Keratinocyte (primary cell): ENCODE measurements at places on chromosomes 12 and 14. TPM values are rescaled to one million over a fixed set of nuclear protein-coding genes. Genes with fewer than 3 reads are reported as not detected.

Gene CLEC4C
- polyA plus RNA-seq = not detected in 3 replicates

Gene IQSEC3
- not detected in 3 replicates for polyA plus RNA-seq

Gene RPL36AL
- polyA plus RNA-seq = 185 to 407 TPM (median 327 TPM) in 3 replicates

Gene PTPN21
- polyA plus RNA-seq = 5.5 to 7.5 TPM (median 7.4 TPM) in 3 replicates

Gene PPP1R1A
- not detected in 3 replicates for polyA plus RNA-seq

Gene C12orf50
- not detected in 3 replicates for polyA plus RNA-seq

Gene RD3L
- polyA plus RNA-seq = not detected in 3 replicates

Gene HOXC6
- polyA plus RNA-seq = 3.7 to 5.6 TPM (median 4.7 TPM) in 3 replicates

Gene ZFP36L1
- polyA plus RNA-seq = 66.9 to 142 TPM (median 85.2 TPM) in 3 replicates

Gene GLT8D2
- 1.1 to 1.4 TPM (median 1.2 TPM) in 3 replicates for polyA plus RNA-seq

Gene RNASE7
- polyA plus RNA-seq = 17.4 to 36.6 TPM (median 19.0 TPM) in 3 replicates

Gene GUCY2C
- 0.03 to 0.06 TPM (median 0.03 TPM) in 3 replicates for polyA plus RNA-seq

Gene SIRT4
- 0.75 to 1.7 TPM (median 0.98 TPM) in 3 replicates for polyA plus RNA-seq

Gene MYBPC1
- polyA plus RNA-seq = not detected in 3 replicates

Gene CLEC14A
- polyA plus RNA-seq = not detected in 3 replicates

Gene YY1
- polyA plus RNA-seq = 34.9 to 65.6 TPM (median 38.3 TPM) in 3 replicates

Gene SRGAP1
- polyA plus RNA-seq = 2.3 to 5.6 TPM (median 4.5 TPM) in 3 replicates

Gene SDSL
- 1.4 to 4.7 TPM (median 1.9 TPM) in 3 replicates for polyA plus RNA-seq

Gene LTB4R
- polyA plus RNA-seq = 8.6 to 20.4 TPM (median 14.6 TPM) in 3 replicates

Gene KRT4
- 1.9 to 3.4 TPM (median 2.0 TPM) in 3 replicates for polyA plus RNA-seq

Gene TAS2R8
- not detected in 3 replicates for polyA plus RNA-seq

Gene PPM1H
- 0.07 to 0.21 TPM (median 0.09 TPM) in 3 replicates for polyA plus RNA-seq

Gene PRR4
- polyA plus RNA-seq = 2.5 to 4.0 TPM (median 2.7 TPM) in 3 replicates

Gene OAS1
- 88.3 to 102 TPM (median 95.0 TPM) in 3 replicates for polyA plus RNA-seq

Gene NYNRIN
- polyA plus RNA-seq = 4.9 to 9.0 TPM (median 6.5 TPM) in 3 replicates

Gene DENND5B
- polyA plus RNA-seq = 2.6 to 4.7 TPM (median 3.2 TPM) in 3 replicates

Gene CLEC6A
- polyA plus RNA-seq = not detected in 3 replicates

Gene MYO1H
- polyA plus RNA-seq = 0.03 TPM in 1 of 3 replicates, not detected in the others

Gene KRT3
- polyA plus RNA-seq = 0.05 to 0.36 TPM (median 0.29 TPM) in 3 replicates

Gene INHBE
- polyA plus RNA-seq = not detected in 3 replicates

Gene MMP19
- polyA plus RNA-seq = 2.2 to 4.1 TPM (median 2.7 TPM) in 3 replicates

Gene GPR132
- not detected in 3 replicates for polyA plus RNA-seq

Gene NRL
- polyA plus RNA-seq = 0.29 to 0.72 TPM (median 0.39 TPM) in 3 replicates

Gene CABP1
- polyA plus RNA-seq = 0.04 TPM in 2 of 3 replicates, not detected in the other

Gene ALG10
- 7.5 to 10.6 TPM (median 7.6 TPM) in 3 replicates for polyA plus RNA-seq

Gene USP44
- polyA plus RNA-seq = 0.12 to 0.18 TPM (median 0.13 TPM) in 3 replicates

Gene RTL1
- not detected in 3 replicates for polyA plus RNA-seq
